M059J (cell line): ENCODE measurements at places on chromosomes 2 and 18. TPM values are rescaled to one million over a fixed set of nuclear protein-coding genes. Genes with fewer than 3 reads are reported as not detected.

The TEX44 gene
- total RNA-seq: not detected in 2 replicates

The TRIM54 gene
- 0.05 TPM in 1 of 2 replicates, not detected in the other for total RNA-seq

The EVX2 gene
- not detected in 2 replicates for total RNA-seq

The IL36G gene
- not detected in 2 replicates for total RNA-seq

The HOXD1 gene
- not detected in 2 replicates for total RNA-seq

The UGT1A1 gene
- total RNA-seq: not detected in 2 replicates

The MROH2A gene
- total RNA-seq: not detected in 2 replicates

The FIGN gene
- total RNA-seq: 1.5 and 3.4 TPM in 2 replicates

The CPO gene
- total RNA-seq: not detected in 2 replicates

GRCh38 chr2:196410008-196410407 is 229.5 kb upstream of the CCDC150 start:
- DNase-seq: no peak

DNA sequence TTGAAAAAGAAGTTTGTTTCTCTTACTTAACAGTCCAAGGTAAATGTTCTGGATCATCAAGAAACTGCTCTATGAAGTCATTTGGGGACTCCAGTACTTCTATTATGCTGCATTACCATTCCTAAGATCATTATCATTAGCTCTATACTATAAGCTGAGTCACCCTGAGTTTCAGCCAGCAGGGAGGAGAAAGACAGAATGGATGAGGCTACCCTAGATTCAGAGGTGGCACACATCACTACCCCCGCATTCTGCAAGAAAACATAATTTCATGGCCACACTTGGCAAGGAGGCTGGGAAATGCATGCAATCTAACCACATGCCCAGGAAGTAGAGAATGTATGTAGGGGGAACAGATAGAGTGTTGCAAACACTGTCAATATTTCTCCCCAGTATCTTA is 16.6 kb upstream of the LNPK start:
- DNase-seq: no peak

DNA sequence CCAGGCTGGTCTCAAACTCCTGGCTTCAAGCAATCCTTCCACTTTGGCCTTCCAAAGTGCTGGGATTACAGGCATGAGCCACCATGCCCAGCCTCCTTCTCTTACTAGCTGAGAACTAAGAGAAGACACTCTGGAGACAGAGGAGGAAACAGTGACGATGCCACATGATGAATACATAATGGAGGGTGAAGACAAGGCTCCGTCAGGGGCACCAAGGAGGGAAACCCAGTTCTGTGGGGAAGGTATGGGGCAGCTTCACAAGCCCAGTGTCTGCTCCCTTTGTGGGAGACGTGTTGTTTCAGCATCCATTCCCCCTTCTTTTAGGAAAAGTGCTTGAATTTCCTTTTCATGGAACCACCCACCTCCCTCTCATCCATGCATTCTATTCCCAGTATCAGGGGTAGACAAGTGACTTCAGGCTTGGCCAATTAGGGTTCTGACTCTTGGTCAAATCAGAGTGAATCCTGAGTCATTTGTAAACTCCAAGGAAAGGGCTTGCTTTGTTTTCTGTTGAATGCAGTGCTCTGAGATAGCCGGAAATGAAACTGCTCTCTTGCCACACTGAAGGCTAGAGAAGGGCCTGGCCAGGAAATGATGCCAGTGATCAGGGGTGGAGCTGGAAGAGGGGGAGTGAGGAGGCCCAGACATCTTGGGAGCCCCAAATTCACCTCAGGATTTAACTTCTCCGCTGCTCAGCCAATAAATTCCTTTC is 23.7 kb downstream of the TMEM127 start:
- DNase-seq: peak; percentile 93

DNA sequence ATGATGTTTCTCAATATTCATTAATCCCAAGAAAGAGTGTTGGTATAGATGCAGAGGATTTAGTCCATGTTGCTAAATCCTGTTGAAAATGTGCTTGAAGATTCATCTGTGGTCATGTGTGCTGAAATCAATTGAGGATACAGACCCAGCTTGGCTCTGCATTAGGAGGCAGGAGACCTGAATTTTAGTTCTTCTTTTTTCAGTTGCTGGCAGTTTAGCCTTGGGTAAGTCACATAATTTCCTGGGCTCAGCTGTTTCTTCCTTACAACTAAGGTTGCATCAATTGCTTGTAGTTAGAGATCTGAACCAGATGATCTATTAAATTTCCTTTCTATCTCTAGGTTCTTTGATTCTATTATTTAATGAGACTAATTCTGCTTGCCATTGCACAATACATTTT is 54.4 kb downstream of the SETBP1 start:
- no peak for DNase-seq

GRCh38 chr2:196586511-196586991 is 53.0 kb upstream of the CCDC150 start:
- DNase-seq: peak; percentile 93

DNA sequence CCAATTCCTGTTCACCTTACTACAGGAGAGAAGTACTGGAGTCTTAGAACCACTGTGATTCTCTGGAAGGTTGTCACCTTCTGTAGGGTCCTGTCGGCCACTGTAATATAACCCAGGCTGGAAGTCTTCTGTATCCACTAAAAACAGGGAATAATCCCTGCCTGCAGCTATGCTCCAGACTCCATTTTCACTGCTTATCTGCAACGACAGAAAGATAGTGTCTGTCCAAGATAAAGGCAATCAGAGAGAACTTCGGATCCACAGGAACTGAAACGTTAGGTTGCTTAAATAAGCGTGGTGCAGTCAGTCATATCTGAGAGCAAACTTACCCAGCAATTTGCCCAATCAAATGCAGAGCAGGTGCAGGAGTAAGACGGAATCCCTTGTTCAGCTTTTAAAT is 34.2 kb downstream of the ALS2 start:
- no peak for DNase-seq

DNA sequence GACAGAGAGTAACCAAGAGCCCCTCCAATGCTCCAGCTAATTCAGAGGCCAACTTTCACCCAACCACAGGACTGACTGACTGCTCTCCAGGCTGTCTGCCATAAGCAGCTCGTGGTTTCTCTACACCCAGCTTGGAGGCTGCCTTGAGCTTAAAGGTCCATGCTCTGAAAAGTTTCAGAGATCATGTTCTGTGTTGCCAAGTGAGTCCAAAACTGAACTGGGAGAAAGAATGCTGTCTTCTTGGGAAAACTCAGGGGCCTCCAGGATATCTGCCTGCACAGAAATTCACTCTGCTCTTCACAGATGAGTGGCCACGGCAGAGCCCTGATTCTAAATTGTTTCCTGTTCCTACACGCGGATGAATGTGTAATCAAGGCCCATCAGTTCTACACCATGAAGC is 51.1 kb downstream of the LPIN2 start:
- peak; percentile 49 for DNase-seq

DNA sequence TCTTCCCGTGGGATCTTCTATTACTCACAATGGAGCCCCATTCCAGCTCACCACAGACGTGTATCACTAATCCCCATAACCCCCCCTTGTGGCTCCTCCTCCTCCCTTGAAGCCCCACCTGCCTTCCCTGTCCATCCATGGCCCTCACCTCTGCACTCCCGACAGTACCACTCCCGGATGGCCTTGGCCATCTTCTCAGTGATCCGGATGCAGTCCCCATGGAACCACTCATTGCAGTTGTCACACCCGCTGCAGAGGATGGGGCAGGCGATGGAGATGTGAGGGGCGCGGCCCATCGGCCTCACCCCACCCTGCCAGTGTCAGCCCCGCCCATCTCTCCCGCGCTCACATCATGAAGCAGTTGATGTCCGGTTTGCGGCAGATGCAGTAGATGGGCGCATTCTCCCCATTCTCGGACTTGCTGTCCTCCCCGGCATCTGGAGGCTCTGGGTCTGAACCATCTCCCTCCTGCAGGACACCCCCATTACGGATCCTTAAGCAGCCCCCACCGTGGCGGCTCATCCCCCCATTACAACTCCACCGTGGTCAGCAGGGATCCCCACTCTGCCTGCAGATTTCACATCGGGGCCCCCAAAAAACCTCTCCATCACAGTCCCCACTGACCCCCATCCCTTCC is 983 bp downstream of the CXXC1 start:
- peak; percentile 52 for DNase-seq

DNA sequence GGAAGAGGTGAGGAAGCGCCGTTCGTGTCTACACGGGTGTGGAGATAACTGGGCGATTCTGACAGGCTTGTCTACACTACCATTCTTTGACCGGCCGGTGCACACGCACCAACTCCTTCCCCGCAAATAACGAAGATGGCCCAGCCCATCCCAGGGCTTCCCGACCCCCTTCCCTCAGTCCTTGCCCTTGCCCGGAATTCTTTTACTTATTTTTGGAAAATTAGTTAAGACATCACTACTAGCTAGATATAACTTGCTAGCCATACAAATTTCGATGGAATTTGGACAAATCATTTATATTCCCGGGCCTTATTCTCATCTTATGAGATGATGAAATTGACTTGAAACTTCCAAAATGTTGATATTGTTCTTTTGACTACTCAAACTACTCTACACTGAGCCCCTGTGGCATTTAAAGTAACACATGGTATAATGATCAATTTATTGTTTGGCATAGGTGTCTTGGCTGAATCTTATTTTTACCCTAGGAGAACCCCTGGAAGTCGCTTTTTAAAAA is 1.3 kb downstream of the ERICH2 start:
- DNase-seq: no peak

DNA sequence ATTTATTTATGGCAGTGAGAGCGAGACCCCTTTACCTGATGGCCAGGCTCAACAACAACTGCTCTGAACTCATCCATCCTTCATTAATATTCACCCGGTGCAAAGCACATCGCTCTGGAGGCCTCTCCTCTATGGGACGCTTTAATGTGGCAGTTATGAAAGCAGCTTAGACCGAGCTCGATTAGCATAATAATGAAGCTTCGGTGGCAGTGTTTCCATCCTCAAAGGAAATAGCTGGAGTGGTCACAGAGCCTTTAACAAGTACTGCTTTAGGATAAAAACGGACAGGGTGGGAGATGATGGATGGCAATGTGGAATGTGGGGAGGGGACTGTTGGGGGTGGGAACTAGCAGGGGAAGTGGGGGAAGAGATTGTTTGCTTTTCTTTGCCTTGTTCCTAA is 243.9 kb downstream of the SLC4A3 start:
- DNase-seq: no peak

DNA sequence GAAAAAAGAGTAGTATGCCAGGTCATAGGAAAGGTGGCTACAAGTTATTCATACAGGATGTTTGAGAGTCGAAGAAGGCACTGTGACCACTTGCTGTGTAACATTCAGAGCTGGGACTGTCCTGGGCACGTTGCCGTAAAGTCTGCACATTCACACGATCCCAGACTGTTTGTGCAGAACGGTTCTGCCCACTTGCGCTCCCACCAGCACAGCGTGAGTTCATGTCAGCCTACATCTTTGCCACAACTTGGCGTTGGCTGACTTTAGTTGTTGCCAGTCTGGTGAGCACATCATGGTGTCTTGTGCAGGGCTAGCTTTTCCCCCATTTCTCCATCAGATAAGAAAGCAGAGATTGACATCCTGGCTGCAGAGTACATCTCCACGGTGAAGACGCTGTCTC is 7.0 kb downstream of the ING5 start:
- no peak for DNase-seq

- DNase-seq: peak; percentile 66
Measured at GRCh38 chr2:219495531-219496122, 3.1 kb upstream of the GMPPA start.

GRCh38 chr18:12376034-12376753 is 833 bp downstream of the AFG3L2 start:
- DNase-seq: no peak

- DNase-seq: no peak
Measured at GRCh38 chr2:44389895-44390294, 28.1 kb downstream of the CAMKMT start.

- DNase-seq: no peak
Measured at GRCh38 chr2:46569766-46570165, 90.4 kb downstream of the TMEM247 start.

DNA sequence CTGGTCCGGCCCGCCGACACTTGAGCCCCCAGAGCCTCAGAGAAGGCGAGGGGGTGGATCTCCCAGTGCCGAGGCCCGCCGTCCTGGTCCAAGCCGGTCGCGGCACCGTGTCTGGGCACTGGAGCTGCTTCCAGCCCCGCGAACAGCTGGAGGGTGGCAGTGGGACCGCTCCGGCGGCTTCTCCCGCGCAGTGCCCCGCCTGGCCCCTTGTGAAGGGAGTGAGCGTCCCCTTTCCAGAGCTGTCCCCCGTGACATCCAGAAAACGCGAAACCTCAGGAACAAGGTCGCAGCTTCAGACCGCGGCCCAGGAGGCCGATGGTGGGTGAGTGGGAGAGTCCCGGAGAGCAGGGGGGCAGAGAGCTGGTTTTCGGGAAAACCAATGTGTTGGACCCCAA is 579 bp upstream of the EMX1 start:
- no peak for DNase-seq

DNA sequence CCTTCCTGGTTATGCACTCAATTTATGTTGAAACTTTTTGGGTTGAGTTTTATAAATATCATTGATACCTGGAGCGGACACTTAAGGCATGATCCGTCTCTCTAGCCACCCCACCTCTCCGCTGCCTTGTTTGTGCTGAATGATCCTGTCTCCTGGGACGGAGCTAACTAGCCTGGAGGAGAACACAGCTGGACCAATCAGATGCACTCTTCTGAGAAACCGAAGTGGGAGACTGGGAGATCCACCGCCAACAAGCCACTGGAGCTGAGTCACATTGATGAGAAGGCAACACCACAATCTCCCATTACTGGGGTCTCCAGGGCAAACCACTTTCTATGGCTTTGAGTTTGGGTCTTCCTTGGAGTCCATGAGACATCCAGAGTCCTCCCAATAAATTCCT is 29.3 kb downstream of the CYP26B1 start:
- DNase-seq: no peak

DNA sequence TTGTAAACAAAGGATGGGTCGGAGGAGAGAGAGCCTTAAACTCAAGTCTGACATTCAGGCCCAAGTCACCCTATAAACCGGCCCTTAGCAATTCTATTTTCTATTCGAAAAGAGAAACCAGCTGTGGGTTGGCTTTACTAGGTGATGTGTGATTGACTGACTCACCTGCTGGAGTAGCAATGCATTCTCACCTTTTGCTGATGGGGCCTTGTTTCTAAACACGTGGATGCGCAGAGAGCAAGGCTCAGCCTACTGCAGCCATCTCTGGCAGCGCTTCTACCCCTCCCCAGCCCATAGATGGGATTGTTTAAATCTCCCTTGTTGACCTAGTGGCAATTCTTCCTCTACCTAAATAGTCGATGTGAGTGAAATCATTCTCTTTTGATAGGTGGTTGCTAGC is 138.5 kb downstream of the MEIS1 start:
- DNase-seq: no peak

GRCh38 chr2:73036766-73037165 is 34.7 kb downstream of the SFXN5 start:
- DNase-seq: no peak

GRCh38 chr2:53268086-53268485 is 499.5 kb upstream of the CHAC2 start:
- peak; percentile 20 for DNase-seq

- DNase-seq: no peak
Measured at GRCh38 chr2:118834440-118834810, 13.0 kb downstream of the EN1 start.

DNA sequence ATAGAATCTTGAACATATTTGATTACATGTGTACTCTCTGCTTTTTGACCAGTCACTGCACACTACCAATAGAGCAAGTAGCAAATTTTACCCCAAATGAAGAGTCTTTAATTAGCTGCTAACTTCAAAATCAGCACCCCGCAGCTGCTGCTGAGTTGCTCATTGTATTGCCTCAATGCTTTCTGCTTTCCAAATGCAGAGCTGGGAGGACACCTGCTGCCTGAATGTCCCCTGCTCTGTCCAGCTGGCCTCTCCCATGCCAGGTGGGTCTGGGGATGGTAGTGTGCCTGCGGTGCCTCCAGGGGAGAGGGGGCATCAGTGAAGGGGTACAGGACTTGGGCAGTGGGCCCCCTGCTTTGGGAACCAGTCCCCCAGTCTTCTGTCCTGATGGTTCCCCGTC is 184.8 kb downstream of the PRKCE start:
- no peak for DNase-seq
